ENCODE measurements at places on chromosomes 11 and 22.

DNA sequence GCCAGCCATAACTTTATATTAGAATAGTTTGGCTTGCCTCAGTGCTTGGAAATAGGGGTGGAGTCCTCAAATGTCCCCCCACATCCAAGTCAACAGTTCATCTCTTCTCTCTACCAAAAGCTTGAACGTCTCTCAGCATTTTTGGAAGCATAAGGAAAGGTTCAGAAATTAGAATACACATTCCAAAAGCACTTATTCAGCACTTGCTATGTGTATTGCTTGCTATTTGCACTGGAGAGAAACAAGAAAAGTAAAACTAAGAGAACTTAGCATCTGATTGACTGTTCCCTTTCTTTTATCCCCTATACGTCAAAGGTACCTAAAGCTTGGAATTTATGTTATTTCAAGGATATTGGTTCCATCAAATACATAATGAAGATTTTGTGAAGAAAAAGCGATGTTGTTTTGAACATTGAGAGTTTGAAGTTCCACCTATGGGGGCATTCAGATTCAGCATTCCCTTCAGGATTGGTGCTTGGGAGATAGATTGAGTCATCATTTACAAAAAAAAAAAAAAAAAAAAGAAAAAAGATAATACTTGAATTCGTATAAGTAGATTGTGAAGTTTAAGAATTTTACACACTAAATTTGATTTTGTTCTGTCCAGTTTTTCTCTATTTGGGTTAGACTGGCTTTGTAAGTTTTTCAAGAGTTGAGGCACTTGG lies 1.3 kb downstream of the TBRG1 start:
- no peak for DNase-seq

DNA sequence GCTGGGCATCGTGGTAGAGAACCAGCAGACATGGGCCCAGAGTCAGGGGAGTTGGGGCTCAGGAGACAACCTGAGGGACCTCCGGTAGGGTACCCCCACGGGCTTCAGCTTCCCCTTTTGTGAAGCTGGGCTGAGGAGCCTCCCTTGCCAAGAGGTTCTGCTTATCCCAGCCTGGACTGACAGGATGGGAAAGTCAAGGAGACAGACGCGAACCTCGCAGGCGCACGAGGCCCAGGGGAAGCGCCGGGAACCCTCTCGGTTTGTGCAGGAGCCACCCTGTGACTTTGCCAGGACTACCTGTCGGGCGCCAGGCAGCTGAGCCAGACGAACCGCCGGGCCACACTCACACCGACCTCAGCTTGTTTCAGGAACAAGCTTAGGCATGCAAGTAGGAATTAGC lies 566.1 kb downstream of the BRD1 start:
- no peak for DNase-seq

DNA sequence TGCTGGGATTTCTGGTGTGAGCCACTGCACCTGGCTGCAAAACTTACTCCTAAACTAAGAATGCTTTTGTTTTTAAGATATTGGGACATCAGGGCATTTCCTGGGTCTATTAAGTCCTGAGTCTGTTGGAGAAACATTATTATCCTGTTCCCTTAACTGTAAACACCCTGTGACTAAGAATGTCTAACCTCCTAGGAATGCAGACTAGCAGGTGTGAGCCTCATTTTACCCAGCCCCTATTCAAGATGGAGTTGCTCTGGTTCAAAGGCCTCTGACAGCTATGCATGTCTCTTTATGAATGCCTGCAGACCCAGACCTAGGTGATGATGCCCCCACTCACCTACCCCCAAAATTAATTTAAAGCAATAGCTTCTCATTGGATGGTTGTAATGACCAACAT lies 46.2 kb downstream of the DEPDC5 start:
- DNase-seq, result no peak

DNA sequence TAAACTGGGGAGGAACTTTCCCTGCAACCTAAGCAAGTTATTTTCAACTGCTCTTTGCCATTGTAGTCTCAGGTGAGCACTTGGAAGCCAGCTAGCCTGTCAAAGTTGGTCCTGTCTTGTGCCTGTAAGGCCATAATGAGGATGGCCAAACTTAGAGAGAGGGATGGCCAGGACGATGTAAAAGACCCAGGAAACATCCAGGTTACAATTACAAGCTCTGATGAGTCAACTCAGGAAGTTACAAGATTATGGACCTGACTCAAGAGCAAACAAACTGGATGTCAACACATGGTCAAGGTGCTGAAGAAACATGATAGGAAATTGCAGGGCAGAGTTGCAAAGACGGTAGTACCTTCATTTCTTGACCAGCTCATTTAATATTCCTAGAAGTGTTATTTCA lies 1.6 kb downstream of the GTPBP1 start:
- no peak for DNase-seq

DNA sequence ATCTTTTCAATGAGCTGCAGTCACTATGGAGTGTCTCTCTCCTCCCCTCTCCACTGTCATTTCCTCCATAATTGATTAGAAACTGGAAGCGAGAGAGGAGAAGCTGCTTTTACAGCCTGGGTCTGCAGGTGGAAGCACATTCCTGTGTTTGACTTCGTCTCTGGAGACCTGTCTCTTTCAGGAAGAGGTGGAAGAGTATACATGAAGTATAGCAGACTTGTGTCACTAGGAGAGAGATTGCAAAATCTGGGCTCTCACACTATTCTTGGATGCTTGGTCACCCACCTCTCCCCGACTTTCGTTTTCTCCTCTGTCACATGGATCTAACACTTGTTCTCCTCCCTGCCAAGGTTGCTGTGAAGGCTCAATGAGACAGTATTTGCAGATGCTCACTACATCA lies 323.3 kb downstream of the NTM start:
- no peak for DNase-seq

GRCh38 chr11:13955971-13956421 lies 6.5 kb upstream of the SPON1 start:
- DNase-seq, result peak; percentile 68

DNA sequence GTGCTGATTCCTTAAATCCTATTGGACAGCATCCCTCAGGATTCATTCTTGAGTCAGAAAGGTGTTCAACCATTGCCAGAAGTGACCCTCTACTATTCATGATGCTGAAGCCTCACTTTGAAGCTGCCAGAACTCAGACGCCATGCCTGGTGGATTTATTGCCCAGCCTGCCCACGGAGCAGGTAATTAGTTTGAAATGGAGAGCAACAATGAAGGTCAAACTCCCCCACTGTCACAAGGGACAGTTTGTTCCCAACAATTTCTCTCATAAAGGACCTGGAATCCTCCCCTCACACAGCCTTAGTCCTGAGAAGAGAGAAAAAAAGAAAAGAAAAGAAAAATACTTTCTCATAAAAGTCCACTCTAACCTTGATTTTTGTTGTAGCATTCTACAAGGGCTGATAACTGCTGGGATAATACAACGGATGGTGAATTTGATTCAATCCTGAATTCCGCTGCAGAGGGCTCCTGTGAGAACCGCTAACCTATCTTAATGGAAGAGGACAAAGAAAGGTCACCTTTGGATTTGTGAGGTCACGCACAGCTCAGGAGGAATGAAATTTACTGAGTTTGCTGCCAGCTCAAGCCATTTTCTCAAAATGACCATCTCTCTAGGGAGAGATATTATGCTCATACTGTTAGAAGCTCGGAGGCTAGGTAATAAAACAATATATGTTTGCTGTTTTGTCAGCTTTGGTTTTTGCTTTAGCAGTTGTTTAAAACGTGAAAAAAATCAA lies 161.6 kb upstream of the SYN3 start:
- DNase-seq, result no peak

- DNase-seq, result no peak
These were observed 367.1 kb upstream of the B3GAT1 start for GRCh38 chr11:134779179-134779578.

DNA sequence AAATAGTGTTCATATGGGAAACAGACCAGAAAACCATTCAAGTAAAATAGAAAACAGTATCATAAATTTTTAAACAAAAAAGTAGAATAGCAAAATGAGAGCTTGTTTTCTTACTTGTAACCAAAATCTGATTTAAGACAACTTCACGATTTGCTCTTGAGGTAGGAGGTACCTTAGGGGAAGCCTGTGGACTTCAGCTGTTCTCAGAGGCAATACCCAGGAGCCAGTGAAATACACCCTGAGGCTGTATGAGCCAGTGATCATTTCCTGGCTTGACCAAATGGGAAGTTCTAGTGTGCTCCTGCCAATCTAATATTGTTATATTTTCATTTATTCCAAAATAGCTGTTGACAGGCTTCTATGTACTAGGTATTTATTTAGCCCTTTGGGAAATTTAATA lies 104.8 kb downstream of the ARHGAP42 start:
- no peak for DNase-seq

DNA sequence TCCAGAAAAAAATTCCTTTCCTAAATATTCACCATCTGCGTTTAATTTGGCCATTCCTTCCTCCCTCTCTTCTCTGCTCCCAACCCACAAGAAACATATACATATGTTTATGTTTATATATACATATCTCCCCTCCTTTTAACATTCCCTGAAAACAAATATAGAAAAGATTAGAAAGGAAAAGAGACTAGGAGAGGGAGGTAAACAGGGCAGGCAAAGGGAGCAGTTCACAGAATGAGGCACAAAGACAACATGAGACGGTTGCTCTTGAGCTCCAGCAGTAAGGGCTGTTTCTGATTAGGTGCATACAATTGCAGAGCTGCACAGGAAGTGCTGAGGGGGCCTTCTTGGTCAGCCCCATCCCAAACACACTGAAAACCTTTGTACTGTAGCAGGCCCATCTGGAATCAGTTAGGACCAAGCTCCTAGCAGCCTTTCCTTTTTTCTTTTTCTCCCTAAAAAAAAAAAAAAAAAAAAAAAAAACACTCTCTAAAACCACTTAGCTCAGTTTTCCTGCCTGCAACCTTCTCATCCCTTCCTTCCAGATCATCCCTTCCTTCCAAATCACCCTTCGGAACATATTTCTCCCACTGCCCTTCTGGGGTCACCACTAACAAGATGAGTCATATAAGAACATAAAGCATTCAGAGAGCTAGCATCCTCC lies 57.0 kb downstream of the RBFOX2 start:
- DNase-seq, result no peak

DNA sequence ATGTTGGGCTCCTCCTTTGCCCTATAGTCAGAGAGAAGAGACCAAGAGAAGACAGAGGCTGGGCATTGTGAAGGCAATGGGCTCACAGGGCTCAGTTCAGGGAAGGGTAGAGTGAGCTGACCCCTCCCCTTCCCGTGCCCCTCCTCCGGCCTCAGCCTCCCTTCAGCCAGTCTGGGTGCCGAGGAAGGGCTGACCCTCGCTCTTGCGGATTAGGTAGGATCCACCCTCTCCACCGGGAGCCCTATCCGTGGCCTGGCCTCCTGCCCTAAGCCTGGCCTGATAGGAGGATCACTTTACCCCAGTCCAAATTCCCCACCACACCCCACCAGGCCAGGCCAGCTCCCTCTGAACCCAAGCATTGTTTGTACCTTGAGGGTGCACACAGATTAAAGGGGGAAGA lies 1.8 kb upstream of the PPP1R14B start:
- DNase-seq, result no peak

GRCh38 chr11:112106070-112106469 lies 19.4 kb downstream of the SDHD start:
- DNase-seq, result no peak

DNA sequence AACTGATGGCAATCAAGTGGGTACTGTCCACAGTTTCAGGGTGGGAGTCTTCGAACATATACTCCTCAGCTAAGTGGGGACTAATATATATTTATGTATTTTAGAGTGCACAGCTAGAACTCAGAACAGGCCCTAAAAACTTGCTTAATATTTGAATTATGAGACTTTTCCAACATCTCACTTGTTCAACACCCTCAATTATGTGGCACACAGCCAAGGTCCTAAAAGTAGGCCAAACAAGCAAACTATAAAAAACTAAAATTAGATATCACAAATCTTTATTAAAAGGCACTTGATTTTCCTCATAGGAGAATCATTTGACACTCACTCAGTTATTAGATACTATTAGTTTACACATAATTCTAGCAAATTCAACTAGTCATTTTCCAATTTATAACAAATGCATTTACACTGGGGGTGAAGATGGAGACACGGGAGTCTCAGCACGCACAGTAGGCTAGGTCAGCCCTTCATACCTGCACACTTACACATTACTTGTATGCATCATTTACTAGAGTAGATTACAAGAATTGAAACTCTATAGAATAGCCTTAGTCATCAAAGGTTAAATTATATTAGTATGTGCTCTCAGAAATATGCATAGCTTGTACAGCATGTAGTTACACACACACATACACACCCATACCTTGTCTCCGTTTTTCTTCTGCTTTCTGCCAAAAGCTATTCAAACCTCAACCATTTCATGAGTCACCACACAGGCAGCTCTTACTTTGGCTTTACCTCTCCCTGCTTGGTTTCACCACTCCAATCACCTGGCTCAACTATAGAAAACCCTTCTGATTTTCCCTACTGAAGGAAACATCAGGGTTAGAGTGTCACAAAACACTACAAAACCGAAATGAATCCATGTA lies 171.5 kb downstream of the SBF2 start:
- no peak for DNase-seq

DNA sequence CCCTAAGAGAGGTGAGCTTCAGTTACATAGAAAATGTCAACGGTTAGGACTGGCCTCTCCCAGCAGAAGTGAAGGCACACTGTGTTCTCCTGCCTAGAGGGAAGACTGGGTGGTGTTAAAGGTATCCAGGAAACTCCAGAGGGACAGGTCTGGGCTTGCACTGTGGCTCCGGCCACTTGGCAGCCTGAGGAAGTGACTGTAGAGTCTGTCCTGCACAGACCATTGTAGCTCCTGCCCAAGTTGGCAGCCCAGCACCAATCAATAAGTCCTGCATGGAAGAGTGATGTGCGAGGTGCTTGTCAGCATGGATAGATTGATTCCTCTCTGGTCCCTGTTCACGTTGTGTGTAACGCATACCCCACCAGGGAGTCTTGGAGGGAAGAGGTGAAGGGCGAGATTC lies 284.8 kb downstream of the TENM4 start:
- DNase-seq, result no peak

GRCh38 chr11:83187465-83187864 lies 6.0 kb upstream of the ANKRD42 start:
- no peak for DNase-seq

GRCh38 chr22:30792456-30792855 lies 97.8 kb downstream of the OSBP2 start:
- DNase-seq, result no peak

GRCh38 chr11:119103793-119104192 lies 2.1 kb upstream of the DPAGT1 start:
- DNase-seq, result no peak

GRCh38 chr11:113906038-113906437 lies 1.4 kb downstream of the HTR3B start:
- no peak for DNase-seq

GRCh38 chr22:33220476-33221080 lies 162.4 kb upstream of the SYN3 start:
- no peak for DNase-seq

DNA sequence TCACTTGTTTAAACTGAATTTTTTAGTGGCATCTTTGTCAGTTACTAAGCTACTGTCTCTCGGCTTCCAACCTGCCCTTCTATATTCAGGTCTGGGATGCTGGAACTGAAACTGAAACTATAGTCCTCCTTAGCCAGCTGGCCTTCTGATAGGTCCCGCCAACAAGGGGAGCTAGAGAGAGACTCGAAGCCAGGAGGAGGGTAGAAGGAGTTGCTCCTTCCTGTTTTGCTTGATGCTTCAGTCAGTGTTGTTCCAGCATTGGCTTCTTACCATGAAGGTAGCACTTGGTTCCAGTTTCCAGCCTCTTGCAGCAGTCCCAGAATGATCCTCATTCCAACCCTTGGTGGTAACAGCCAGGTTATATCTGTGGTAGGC lies 32.9 kb upstream of the HORMAD2 start:
- no peak for DNase-seq

- DNase-seq, result no peak
These were observed 210.5 kb downstream of the MN1 start for GRCh38 chr22:27591060-27591459.
